Osteoblast (primary cell): ENCODE measurements at places on chromosomes 1 and 21. TPM values are rescaled to one million over a fixed set of nuclear protein-coding genes. Genes with fewer than 3 reads are reported as not detected.

DNA sequence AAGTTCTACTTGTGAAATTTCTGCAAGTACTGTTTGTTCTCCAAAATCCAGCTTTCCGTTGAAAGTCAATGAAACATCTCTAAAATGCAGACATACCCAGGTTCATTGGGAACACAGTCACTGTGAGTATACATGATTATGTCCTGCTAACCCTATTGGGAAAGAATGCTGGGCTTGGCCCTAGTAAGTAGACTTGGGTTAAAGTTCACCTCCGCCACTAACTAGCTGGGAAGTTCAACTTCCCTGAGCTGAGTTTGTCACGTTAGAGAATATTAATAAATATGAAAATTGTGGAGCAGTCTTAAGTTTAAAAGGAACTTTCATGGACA lies 10.5 kb upstream of the PGD start:
- DNase-seq = peak; percentile 70

DNA sequence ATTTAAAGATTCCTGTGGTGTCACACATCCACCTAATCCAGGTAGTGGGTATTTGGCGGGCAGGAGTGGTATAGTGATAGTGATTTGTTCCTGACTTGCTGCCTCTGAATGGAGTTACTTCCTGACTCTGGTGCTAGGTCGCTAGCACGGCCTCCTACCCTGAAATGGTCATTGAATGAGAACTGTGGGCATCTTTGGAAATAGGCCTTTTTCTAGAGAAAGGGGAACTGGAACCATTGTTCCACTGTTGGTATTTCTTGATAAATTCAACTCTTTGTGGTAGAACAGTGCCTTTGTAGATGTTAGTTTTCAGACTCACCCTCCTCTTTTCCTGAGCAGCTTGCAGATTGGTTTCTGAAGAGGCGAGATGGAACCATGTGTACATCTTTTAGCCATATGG lies 1.5 kb downstream of the QSOX1 start:
- DNase-seq = no peak

DNA sequence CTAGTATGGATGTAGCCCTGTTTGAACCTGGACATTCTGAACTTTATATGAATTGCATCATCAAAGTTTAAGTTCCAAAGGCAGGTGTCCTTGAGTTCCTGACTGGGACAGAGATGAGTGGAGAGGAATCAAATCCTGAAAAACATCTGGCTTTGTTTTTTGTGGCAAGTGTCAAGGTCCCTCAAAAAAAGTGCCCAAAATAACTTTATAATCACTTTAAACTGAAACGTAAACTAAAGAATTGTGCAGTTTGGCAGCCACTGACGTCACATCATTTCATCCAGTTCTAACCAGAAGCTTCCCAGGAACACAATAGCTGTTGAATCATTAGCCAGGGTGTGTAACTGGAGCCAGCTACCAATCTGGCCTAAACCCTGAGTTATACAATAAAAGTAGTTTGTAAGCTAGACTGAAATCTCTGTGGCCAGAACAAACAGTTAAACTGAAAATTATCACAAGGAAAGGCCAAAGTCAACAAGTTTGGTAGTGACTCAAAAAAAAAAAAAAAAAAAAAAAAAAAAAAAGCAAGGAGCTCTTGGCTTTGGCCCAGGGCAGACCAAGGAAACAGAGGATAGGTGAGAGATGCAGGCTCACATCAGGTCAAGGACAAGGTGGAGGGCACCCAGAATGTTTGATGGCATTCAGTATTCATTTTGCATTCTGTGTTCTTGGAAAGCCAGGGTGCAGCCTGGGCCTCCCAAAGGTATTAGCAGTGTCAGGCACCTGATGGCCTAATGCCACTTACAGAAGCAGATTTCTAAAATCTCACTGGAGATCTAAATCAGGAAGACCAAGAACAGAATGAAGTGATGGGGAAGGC lies 74.3 kb downstream of the TNFSF18 start:
- peak; percentile 79 for DNase-seq

- no peak for DNase-seq
These were observed 34.1 kb downstream of the TP53BP2 start for GRCh38 chr1:223811634-223812101.

GRCh38 chr1:38083541-38083940 lies 36.9 kb upstream of the POU3F1 start:
- DNase-seq = no peak

GRCh38 chr1:46525253-46525983 lies 26.0 kb downstream of the KNCN start:
- peak; percentile 38 for DNase-seq

DNA sequence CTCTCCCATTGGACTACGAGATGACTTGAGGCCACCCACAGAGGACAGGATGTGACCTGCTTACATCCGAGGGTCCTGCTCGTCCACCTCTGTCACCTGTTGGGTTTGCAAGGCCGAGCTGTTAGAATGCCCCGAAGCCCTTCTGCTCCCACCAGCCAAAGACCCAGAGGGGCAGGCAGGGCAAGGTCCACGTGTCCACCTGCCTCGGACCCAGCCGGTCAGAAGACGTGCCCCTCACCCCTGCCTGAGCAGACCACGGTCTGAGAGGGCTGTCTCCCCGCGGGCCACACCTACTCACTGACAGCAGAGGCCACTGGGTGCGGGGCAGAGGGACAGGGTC lies 30.3 kb upstream of the TRAPPC10 start:
- DNase-seq = peak; percentile 50

DNA sequence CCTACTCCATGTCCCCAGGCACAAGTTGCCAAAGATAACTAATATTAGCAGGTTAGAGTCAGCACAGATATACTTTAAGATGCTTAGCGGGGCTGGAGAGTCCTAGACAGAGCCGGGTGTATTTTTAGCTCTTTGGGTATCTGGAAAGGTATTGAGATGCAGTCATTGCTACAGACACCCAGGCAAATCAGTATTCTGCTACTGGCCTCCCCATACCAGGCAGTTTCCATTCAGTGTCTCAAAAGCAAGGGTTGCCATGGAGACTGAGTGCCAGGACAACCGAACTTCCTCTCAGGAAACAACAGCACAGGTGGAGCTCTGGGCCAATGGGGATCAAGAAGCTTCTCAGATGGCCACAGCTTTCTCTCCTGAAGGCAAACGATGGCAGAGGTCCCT lies 45.3 kb downstream of the KCNC4 start:
- DNase-seq = no peak

GRCh38 chr1:29620631-29621030 lies 384.3 kb downstream of the PTPRU start:
- DNase-seq = no peak

DNA sequence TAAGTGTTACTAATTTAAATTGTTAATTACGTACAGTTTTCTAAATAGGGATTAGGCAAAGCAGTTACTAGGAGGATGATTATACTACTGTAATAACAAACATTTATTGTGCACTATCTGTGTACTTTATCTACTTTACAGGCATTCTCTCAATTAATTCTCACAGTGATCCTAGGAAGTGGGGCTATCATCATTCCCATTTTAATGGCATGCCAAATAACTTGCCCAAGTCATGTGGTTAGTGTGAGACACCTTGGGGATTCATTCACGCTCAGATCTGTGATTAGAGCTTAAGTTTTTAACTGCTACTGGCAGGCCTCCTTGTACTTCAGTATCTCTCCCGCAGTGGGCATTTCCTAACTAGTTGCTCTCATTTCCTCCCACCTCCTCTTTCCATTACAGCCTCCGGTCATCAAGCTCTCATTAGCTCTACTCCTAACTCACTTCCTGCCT lies 11.5 kb downstream of the PHLDA3 start:
- no peak for DNase-seq

DNA sequence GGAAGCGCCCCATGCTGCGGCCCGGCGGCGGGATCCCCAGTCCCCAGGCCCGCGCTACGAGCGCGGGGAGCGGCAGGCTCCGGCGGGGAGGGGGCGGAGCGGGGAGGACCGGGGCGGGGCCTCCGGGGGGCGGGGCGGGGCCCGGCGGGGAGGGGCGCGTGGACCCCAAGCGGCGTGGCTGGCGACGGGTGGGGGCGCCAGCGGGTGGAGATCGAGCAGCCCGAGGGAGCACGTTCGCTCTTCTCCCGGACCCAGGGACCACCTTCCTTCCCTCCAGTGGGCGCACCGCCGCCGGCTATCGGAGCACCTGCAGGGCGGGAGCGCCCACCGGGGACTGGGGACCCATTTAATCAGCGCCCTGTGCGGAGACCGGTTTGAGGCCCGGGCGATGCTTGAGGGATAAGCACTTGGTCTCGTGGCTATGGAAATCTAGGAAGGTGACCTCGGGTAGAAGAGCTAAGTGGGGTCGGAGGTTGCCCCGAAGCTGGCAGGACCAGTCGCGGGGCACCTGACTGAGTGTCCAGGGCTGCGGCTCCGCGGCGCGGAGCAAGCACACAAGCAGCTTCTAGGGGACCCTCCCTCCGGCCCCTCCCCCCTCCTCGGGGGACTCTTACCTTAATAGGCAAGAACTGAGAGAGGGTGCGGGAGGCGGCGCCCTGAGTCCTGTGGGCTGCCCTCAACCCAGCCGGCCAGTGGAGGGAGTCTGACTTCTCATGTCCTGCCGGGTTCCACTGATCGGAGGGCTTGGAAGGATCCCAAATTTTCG lies at the start of gene TSPAN2:
Gene TSPAN2 (minus strand): TSS at position 84 of the 766 bp plus-strand sequence. CDS start 71 bp downstream, at position 13.
- peak; percentile 96 for DNase-seq

- DNase-seq = no peak
These were observed 62.3 kb downstream of the LYPLAL1 start for GRCh38 chr1:219235903-219236481.

GRCh38 chr1:240070188-240070587 lies 21.5 kb upstream of the FMN2 start:
- peak; percentile 76 for DNase-seq

GRCh38 chr1:77179632-77180031 lies 39.6 kb downstream of the PIGK start:
- DNase-seq = no peak

GRCh38 chr1:225460737-225461532 lies 33.1 kb upstream of the LBR start:
- peak; percentile 91 for DNase-seq

DNA sequence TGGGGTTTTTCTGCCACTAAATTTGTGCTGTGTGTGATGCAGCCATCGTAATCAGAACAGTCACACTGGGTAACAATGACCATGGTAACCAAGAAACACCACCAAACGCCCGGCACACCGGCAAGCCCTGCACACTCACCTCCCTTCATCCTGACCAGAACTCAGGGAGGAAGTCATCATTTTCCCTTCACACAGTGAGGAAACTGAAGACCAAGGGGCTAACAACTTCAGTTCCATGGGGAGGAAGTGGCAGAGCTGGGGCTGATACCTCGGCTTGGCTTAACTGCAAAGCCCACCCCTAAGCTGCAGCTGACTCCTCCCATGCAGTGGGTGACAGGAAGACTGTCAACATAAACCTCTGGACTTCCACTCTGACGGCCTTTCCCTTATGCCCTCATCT lies 69.3 kb upstream of the BCAR3 start:
- no peak for DNase-seq

CADM3 gene
- total RNA-seq = under 0.01 TPM in 1 of 2 replicates, not detected in the other

WNT3A gene
- total RNA-seq = not detected in 2 replicates

CD164L2 gene
- not detected in 2 replicates for total RNA-seq

DISC1 gene
- 10.3 and 11.9 TPM in 2 replicates for total RNA-seq

TAS1R1 gene
- total RNA-seq = under 0.01 and 0.29 TPM in 2 replicates

ZFYVE9 gene
- 38.0 and 38.3 TPM in 2 replicates for total RNA-seq

TFF3 gene
- total RNA-seq = not detected in 2 replicates

FAM72A gene
- total RNA-seq = 2.2 and 3.2 TPM in 2 replicates

RPTN gene
- total RNA-seq = 0.29 and 0.36 TPM in 2 replicates

DFFA gene
- total RNA-seq = 27.9 and 32.7 TPM in 2 replicates

WDR26 gene
- 78.9 and 80.2 TPM in 2 replicates for total RNA-seq
